ENCODE measurements at places on chromosomes 3 and 15.

- DNase-seq: no peak
These were observed 199.5 kb downstream of the LPP start for GRCh38 chr3:188353426-188353825.

GRCh38 chr3:169448501-169448900 is 215.0 kb downstream of the MECOM start:
- DNase-seq: no peak

DNA sequence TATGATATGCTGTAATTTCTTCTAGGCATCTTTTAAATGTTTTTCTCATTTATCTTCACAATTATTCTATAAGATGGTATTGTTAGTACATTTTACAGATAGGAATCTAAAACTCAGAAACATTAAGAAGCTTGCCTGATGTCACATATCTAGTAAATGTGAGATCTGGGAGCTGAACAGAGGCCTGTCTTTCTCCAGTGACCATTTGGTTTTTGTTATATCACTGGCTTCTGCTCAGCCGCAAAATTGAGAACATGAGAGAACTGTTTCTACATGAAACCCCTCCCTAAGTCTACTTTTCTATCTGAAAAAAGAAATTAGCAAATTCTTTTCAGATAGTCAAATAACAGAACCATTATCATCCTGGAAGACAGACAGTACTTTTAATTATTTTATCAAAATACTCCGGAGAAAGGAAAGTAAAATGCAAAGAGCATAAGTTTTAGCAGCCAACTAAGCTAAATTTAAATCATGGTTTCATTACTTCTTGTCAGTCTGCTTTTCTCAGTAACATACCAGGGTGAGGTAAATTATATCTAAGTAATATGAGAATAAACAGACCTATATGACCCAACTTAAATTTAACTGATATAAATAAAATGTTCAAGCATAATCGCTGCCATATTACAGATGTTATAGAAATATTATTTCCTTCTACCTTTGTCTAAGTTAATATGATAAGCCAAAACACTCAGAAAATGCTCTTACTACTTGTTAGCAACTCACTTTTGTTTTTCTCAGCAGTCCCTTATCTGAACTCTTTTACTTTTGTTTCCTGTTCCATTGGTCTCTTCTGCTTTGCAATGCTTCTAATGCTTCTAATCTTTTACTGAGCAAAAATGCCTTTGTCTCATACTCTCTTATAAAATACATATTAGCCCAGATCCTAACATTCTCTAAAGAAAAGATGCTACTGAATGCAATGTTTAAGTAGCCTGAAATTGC is 68.0 kb upstream of the MBNL1 start:
- DNase-seq: no peak

- DNase-seq: no peak
These were observed 155.8 kb upstream of the ATP11B start for GRCh38 chr3:182637350-182638110.

DNA sequence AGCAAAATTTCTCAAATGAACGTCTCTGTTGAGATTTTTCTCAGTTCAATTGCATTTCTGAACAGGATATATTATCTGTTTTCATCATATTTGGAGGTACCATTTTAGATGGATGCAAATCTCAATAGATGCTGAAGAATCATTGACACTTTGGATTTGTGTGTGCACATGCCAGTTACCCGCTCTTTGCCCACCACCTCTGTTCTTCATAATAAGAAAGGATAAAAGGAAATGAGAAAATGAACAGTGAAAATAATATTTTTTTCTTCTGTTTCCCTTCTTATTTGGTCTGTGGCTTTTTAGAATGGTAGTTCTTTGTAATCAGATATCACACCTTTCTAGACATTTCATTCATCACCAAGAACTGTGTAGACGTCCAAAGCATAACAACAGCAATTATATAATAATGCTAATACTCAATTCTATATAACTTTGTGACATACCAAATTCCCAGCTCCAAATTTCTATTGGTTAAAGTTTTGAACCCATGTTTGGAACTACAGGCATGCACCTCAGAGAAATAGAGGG is 256.7 kb upstream of the SATB1 start:
- DNase-seq: no peak

DNA sequence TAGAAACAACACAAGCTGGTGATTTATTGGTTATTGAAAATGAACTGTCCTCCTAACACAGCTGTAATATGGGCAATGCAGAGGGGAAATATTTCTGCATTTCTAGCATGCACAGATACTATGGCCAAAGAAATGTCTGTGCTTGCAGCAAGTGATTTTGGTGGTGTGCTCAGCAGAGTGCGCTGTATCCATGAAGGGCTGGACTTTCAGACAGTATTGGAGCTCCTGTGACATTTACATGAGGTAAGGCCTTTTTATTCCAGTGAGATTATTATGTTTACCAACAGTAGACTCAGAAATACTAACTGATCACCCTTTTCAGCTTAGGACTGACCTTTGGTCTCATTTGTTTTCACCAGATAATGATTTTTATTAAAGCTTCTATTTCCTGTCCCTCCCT is 1302.6 kb upstream of the EPHA6 start:
- no peak for DNase-seq

Measured in NCI-H1417 treated with DMSO at 0.1 percent for 48 hours (cell line).